Activated CD4-positive, alpha-beta T cell treated with anti-CD3 and anti-CD28 coated beads, Interleukin-2, amount 50 U/mL, for 4 hours (primary cell): ENCODE measurements at places on chromosomes 5 and 9.

GRCh38 chr5:74415695-74416102, 224.8 kb downstream of the ENC1 start:
- DNase-seq, result no peak

DNA sequence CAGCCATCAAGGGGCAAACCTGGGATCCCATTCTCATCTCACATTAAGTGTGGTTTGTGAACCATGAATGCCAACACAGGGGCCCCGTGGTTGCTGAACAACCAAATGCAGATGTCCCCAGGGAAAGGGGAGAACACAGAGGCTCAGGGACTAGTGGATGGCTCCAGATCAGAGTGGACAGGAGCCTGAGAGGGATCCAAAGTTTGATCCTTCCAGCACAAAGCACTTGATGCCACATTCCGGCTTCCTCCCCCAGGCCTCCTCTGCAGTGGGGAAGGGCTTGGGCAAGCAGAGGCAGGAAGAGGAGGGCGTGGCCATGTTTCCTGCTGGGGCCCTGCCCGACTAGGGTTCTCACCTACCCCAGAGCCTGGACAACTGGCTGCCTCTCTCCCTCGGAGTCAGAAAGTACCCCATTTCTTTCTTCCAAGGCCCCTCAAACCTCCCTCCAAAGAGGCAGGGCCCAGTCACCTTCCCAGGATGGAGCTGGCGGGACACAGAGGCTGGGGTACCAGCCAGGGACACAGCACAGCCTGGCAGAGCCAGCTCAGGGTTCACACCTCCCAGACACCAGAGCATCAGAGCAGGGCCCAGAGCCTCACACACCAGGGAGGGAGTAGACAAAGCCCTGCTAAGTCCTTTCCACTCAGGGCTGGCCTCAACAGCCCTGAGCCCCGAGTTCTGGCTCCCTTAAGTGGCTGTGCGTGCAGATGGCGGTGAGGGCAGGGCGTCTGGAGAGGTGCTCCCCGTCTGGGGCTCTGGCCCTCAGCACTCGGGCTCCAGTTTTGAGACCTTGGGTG, 4.3 kb upstream of the RNF44 start:
- DNase-seq, result peak; percentile 41

GRCh38 chr5:118365718-118366117, 622.6 kb downstream of the DTWD2 start:
- no peak for DNase-seq

GRCh38 chr9:129068990-129069861, 11.7 kb upstream of the DOLPP1 start:
- DNase-seq, result peak; percentile 15

GRCh38 chr5:23466401-23466912, 41.0 kb upstream of the PRDM9 start:
- no peak for DNase-seq

GRCh38 chr5:93151896-93152295, 429.1 kb downstream of the NR2F1-AS1 start:
- DNase-seq, result no peak

- no peak for DNase-seq
Observed at GRCh38 chr5:72126796-72127195, 19.5 kb downstream of the MAP1B start.

DNA sequence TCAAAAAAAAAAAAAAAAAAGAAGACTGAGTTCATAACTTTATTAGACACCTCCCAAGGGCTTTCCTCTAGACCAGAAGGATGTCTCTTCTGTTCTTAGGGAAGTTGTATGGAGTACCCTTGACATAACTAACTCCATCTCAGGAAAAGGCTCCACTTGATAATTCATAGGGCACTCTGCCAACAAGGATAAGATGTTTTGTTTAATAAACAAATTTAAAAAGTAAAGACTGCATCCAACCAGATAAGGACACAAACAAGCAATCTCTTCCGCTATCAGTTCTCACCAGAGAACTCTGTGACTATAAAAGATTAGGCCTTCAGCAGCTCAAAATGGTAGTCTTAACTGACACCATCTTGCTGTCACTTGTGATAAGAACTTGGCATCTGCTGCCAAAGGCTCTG, 65.8 kb downstream of the SFXN1 start:
- DNase-seq, result no peak

- DNase-seq, result no peak
Observed at GRCh38 chr5:172611913-172612312, 29.1 kb upstream of the NEURL1B start.

- DNase-seq, result no peak
Observed at GRCh38 chr5:1319436-1320256, 24.8 kb upstream of the TERT start.

DNA sequence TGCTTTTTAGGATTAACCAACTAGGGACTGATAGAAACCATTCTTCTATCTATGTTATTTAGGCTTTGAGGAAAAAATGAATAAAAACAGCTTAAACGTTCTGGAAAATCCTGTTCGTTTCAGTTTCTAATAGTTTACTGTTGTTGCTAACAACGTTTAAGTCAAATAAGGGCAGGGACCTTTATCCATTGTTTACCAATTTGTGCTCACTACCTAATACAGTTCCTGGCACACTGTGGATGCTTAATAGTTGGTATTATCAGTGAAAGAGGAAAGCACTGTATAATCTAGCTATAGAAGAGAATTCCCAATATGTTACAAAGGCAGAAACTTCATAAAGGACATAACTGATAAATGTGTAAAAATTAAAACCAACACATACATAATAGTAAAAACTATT, 52.5 kb downstream of the ZFR start:
- no peak for DNase-seq

- no peak for DNase-seq
Observed at GRCh38 chr9:132560616-132561202, 21.7 kb upstream of the BARHL1 start.

- no peak for DNase-seq
Observed at GRCh38 chr5:32021771-32022170, 152.3 kb downstream of the GOLPH3 start.

GRCh38 chr5:14109041-14109747, 33.9 kb upstream of the TRIO start:
- DNase-seq, result no peak

DNA sequence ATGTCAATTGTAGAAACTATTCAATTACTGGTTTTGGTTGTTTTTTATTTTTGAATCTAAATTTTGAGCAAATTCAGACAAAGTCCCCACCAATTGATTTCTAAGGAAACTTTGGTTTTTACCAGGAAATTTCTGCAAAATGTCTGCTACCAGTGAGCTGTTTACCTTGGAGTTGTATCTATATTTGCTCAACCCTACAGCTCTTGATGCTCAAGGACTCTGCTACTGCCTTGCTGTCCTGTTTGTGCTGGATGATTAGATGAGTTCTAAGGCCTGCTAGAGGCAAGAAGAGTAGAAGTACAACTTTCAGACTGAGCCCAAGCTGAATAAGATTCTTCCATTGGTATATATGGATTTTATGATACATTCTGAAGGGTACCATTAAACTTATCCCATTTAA, 42.6 kb upstream of the KIF2A start:
- DNase-seq, result no peak

DNA sequence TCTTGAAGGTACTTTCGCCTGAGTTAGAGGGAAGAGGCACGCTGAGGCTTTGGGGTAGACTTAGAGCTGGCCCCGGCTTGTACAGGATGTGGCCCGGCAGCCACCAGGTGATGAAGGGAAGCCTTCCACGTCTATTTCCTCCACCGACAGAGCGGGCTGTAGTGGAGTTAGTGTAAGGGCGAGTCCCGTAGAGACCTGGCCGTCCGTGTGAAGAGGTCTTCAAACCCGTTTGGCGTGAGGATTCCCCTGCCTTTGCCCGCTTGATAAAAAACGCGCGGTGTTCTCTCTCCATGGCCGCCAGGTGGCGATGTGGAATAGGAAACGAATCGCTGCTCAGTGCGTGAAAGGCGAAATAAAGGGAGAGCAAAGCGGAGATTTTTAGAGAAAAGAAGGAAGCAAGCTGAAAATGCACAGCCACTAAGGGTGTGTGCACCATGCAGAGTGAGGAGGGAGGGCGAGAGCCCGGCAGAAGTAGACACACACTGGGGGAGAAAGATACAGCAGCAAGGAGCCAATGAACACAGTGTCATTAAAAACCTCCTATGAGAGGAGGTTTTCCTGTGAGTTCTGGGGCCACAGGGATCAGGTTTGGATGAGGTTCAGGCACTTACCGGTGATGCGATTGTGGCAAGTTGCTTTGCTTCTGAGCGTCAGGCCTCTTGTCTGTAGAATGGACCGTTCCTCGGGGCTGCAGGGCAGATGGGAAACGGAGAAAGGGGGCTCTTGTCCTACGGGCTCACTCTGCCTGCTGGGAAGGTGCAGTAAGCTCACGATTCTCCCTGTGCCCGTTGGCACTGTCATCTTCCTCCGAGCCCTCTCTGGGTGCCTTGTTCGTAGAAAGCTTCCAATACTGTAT, 34.2 kb downstream of the STC2 start:
- DNase-seq, result peak; percentile 57

GRCh38 chr5:175694371-175695160, 36.7 kb downstream of the HRH2 start:
- no peak for DNase-seq

GRCh38 chr9:128587453-128587852, 35.1 kb downstream of the SPTAN1 start:
- DNase-seq, result peak; percentile 11

- DNase-seq, result no peak
Observed at GRCh38 chr5:31921852-31922305, 252.2 kb downstream of the GOLPH3 start.

DNA sequence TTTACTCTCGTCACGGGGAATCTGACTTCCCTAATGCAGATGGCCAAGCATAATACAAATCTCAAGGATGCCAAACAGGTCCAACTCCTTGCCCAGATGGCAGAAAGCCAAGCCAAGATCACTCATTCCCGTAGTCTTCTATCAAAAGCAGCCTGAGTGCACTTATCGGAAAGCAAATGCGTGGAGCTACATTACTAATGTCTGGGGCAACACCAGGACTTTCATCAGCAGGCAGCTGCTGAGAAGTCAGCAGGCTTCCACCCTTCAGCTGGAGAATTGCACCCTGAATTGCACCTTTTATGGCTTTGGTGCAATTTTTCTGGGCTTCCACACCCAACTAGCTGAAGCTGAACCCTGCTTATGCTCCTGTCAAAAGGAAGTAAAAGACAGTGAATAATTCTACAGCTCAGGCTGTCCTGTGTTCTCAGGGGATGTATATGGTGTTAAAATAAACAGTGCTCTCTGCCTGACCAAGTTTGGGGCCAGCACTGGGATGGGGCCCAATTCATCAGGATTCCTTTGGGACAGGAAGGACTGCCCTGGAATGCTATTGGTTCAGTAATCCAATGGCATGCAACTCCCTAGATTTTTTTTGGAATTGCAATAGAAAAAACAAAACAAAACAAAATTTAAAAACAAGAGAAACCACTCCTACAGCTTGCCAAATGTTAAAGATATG, 92.6 kb downstream of the DPYSL3 start:
- no peak for DNase-seq

DNA sequence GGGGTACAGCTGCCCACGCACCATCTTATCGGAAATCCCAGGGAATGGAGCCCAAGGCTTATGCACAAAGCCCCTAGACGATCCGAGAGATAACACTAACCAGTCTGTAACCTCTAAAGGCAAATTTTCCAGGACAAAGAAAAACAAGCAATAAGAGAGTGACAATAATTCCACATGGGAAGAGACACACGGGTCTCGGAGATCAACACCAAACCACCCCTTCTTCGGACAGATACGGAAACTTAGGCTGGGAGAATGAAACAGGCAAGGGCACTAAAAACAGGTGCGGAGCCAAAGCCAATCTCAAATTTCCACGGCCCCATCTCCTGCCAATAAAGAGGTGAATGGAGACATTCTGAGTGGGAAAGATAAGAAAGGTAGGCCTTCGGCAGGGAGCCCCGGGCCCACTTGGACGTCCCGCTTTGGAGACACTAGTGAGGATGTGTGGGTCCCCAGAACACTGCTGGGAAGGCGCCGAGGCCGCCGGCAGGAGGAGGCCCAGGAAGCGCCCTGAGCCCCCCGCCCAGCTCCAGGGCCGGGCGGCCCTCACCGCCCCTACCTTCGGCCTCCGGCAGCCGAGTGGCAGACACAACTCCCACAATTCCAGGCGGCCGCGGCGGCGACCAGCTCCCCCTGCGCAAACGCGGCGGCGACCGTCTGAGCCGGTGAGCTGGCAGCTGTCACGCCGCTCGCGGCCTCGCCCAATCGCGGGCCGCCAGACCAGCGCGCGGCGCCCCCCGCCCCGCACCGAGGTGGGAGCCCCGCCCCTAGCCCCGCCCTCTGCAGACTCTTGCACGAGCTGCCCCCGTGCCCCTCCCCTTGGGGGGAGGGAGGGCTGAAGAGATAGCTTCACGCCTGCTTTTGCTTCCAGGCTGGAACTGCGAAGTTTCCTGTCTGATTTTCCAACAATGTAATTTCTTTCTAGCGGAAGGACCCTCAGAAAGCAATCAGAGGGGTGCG, at the start of gene SIL1:
TSS of gene SIL1 (minus strand) at position 659 of the 960 bp plus-strand sequence. CDS start 70,525 bp downstream, outside the sequence.
- DNase-seq, result peak; percentile 97

DNA sequence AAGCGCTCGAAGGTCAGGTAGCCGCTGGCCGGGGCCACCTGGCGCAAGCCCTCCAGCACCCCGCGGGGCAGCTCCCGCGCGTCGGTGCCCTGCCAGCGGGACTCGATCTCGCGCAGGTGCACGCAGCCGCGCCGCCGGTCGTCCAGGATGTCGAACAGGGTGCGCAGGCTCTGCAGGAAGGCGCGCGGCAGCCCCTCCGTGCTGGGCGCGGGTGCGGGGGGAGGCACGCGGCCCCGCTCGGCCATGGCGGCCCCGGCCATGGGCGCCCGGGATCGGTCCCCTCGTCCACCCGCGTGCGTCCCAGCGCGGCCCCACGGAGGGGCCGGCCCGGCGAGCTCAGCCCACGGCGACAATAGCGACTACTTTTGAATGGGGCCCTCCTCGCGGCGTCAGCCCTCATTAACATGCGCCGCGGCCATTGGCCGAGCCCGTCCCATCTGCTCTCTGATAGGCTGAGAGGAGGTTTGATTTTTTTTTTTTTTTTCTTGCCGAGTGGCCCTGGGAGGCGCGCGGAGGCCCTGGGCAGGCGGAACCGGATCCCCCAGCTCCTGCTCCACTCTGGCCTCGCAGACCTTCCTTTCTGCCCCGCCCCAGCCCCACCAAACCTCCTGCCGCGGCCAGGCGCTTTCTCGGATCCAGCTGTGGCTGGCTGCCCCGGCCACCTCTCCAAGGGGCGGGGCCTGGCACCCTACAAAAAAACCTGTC, at the start of gene SAPCD2:
TSS of gene SAPCD2 (minus strand) at position 357 of the 705 bp plus-strand sequence. CDS start at position 260, 97 bp downstream.
- peak; percentile 74 for DNase-seq

DNA sequence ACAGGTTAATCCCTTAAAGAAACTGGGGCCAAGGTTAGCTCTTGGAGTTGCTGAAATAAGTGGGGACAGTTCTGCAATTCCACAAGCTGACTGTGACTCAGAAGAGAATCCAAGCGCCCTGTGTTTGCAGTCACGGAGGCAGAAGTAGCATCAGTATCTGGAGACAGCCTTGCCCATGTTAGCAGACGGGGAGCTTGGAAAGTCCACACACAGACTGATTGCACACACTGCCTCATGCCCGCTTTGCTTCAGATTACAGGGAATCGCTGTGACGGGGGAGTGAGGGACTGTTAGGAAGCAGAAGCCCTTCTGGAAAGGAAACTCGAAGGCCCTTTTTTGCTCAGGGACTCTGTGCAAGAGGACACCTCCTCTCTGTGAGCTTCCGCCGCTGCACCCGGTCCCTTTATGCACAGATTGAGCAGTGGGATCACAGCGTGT, 30.9 kb upstream of the PPP1R26 start:
- DNase-seq, result no peak

- no peak for DNase-seq
Observed at GRCh38 chr9:3330792-3331420, 194.9 kb downstream of the RFX3 start.

- DNase-seq, result no peak
Observed at GRCh38 chr5:34811706-34812105, 27.3 kb upstream of the TTC23L start.

GRCh38 chr9:111632695-111633388, 1.7 kb downstream of the DNAJC25 start:
- no peak for DNase-seq

GRCh38 chr9:108803428-108804065, 52.2 kb downstream of the ACTL7B start:
- DNase-seq, result no peak
